ENCODE measurements at places on chromosomes 12 and 14.

DNA sequence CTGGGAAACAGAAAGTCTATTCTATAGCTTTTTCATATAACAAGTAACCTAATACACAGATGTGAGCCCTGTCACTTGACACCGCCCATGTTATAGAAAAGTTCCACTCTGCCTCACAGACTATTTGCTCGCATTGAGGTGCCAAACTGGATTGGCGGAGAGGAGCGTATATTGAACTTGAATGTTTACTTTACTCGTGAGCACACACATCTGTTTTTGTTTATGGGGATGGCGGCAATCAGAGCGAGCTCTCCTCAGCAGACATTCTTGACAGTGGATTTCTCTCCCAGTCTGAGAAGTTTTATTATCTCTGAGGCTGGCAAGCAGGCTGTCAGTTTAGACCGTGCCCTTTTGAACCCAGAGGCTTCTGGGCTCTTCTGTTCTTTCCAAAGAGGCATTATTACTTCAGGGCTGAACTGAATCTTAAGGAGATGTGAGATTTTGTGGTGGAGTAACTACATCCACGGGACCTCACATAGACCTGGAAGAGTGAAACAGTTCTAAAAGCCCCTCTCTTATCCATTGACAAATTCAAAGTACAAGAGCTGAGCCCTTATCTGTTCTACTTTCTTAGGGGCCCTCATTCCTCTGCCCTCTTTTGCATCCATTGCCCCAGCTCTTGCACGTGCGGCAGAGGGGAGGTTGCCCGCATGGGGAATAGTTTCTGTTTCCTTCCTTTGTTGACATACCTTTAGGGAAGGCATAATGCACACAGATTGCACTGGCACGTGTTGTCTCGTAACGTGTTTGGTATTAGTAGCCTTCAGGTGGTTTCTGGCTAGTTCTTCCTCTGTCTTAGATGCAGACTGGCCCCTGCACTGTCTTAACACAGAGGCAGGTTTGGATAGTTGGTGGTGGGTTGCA lies 68.2 kb downstream of the DRAM1 start:
- no peak for DNase-seq

- no peak for DNase-seq
Measured at GRCh38 chr12:58529114-58529665, 391.1 kb downstream of the LRIG3 start.

DNA sequence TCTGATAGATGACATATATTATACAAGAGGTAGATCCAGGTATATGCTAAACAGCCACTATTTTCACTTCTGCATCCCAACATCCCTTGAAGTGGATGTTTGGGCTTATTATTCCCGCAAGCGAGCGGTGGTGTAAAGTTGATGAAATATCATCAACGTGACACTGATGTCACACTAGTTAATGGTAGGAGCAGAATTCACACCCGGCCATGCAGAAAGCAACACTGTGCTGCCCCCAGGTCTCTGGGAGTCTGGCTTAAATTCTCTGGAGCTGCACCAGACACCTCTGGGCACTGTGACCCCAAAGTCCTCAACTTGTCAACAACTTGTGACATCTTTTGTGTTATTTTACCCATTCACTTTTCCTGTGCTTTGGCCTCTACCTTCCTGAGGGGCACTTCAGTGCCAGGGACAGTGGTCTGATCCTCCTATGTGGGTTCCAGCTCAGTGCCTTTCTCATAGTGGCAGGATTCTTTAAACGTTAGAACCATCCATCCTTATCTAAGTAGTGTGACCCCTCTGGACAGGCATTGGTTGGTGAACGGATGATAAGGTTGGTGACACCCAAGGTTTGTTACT lies 952 bp downstream of the DRAM1 start:
- DNase-seq = no peak

DNA sequence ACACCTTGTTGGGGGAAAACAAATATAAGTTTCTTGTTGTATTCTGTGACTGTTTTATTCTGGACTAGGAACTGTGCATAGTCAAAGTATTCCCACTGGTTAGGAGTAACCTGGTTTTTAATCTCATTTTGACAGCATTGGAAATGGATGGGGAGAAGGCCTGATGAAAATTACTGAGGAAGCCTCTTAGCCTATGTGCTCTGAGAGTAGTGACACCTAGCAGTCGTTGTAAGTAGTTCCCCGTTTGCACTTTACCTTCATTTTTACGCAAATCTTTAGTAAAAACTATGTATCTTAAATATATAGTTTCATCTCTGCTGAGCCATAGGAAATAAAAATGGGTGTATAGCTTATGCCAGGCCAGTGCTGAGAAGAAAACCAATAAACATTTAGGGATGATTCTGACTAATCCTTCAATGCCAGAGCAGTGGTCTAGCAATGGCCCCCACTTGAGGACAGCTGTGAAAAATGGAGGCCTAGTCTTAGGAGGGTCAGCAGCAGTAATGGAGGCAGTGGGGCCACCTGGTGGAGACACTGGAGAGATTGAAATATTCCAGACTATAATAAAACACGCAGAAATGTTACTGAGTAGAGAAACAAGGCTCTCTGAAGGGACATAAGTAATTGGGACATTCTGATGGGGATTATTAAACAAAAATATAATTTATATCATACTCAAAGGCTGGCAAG lies 133.2 kb upstream of the NOVA1 start:
- DNase-seq = peak; percentile 36

DNA sequence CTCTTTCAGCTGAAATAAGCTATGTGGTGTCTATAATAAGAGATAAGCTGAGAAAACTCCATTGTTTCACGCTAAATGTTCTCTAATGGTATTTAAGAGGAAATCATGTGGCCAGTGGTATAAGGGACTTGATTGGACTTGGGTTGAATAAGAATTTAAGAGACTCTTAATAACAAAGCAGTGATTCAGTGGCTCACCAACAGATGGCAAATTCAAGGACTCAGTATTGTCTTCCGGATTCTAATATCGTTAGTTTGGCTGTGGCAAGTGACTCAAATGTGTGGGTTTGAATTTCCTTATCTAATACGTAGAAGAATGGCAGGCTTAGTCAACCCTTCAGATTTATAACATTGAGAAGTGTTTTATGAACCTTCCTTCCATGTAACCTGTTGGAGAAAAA lies 49.1 kb upstream of the KCNH3 start:
- no peak for DNase-seq

- DNase-seq = peak; percentile 29
Measured at GRCh38 chr12:45464699-45465098, 248.8 kb downstream of the ANO6 start.

Data from Caco-2 (cell line).